Activated CD8-positive, alpha-beta memory T cell treated with anti-CD3 and anti-CD28 coated beads for 48 hours (primary cell): ENCODE measurements at places on chromosomes 1 and 21.

GRCh38 chr1:110196917-110197765 lies 13.0 kb upstream of the KCNC4 start:
- no peak for DNase-seq

GRCh38 chr1:42847721-42848460 lies 1.5 kb downstream of the ZNF691 start:
- DNase-seq, result no peak

DNA sequence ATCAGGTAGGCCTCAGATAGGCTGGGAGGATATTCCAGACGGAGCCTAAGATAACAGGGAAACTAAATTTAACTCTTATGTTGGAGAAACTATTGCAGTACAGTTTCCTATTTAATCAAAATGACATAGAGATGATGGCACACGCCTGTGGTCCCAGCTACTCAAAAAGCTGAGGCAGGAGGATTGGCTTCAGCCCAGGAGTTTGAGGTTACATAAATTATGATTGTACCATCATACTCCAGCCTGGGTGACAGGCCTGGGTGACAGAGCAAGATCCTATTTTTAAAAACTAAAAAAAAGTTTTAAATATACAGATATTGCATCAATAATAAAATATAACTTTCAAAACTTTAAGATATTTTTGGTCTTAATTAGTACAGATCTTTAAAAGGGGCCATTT lies 25.2 kb upstream of the TAL1 start:
- DNase-seq, result no peak

DNA sequence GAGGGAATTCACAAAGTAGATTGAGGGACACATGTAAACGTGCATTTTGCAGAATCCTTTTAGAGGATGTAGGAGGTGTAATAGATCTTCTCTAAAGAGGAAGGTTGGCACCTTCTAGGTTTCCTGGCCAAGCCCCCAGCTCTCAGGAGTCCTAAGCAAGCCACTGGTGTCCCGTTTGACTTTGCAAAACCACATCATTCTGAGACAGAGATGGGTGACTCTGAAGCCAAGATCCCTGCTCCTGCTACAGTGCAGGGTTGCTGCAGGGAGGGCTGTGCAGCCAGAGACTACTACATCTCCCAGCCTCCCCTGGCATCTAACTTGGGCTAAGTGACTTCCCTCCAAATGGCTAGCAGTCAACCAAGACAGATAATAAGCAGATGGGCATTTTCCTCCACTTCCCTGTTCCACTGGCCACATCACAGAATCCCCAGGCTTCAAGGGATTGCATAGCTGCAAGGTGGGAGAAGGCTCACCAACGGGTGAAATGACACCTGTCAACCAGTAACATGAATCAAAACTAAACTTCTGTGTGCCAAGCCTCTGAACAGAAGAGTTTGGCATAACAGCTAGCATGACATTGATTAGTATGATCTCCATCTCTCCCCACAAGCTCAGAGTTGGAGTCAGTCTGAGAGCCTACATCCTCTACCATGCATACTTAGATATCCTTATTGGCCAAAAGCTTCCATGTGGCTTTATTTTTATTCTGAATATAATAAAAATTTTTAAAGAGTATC lies 129.6 kb upstream of the COA6 start:
- no peak for DNase-seq

DNA sequence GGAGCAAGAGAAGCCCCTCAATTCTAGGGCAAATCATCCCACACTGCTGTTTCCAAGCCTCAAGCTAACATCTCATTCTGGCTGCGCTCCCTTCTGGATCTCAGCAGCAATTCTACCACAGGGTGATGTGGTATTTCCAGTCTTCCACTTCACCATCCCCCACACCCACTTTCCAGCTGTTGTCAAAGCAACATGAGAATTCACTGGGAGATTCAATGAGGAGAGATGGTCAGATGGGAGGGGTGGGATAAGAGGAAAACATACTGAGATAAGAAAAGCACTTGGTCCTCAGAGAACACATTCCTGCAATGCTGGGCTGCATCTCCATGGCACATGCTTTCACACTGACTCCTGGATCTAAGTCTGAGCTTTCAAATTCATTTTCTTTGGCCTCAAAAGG lies 47.3 kb upstream of the LRRC52 start:
- DNase-seq, result no peak

DNA sequence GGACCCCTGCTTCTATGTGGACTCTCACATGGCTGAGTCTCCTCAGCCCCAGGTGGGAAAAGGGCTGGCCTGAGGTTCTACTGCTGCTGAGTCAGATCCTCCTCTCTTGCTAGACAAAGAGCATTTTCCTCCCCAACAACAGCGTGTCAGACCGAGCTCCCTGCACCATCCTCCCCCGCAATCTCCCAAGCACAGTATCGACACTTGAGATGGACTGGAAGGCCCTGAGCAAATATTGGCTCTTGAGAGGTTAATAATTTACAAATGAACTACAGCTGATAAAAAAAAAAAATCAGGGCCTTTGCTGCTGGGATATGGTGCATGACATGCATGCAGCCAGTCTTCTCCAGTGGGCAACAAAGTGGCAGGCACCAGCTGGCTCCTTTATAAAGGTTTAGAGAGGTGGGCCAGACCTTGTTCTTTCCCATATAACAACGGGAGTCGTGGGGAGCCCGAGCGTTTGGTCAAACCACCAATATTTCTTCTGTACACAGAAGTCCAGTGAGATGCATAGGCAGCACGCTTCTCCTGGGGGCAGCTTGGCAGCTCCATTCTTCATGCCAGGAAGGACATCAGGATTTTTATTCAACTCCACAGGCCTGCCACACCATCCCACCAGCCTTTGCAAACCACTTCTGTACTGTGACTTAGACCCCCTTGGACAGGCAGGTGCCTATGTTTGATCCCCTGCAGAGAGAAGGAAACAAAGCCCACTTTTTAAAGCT lies 55.4 kb upstream of the CAMK1G start:
- DNase-seq, result no peak

DNA sequence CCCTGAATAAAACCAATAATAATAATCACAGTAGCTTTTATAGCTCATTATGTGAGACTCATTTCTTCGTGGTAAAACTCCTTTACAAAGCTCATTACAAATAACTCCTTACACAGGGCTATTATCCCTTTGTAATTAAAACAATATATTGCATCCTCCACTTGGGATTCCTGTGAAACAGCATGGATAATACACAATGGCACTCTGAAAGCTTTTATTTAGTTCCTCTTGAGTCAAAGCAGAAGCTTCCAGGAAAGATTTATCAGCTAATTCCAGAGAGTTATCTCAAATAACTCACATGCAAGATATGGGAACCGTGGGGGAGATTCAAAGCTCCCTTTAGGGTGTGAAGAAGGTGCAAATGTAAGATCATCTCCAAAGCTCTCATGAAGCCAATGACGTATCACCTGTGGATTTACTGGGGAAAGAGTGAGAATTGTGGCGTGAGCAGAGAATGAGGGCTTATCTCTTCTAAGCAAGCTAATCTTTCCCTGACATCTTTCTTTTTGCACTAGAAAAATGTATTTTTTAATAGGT lies 60.4 kb upstream of the GJA5 start:
- DNase-seq, result no peak

DNA sequence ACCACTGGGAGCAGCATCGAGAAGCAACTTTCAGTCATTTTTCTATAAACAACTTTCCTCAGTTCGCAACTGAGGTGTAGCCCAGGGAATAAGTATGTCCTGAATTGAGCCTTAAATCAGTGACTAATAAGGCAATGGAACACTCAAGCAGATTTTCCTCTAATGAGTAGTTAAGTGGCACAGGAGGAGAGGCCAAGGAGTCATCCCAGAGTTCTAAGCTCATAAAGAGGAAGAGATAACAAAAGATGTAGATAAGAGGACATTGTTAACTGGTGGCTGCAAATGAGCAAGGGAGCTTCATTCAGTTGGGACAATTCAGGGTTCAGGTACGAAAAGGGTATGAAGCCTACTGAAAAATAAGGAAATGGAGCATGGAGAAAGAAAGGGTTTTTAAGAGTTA lies 64.5 kb downstream of the LRRC40 start:
- no peak for DNase-seq

DNA sequence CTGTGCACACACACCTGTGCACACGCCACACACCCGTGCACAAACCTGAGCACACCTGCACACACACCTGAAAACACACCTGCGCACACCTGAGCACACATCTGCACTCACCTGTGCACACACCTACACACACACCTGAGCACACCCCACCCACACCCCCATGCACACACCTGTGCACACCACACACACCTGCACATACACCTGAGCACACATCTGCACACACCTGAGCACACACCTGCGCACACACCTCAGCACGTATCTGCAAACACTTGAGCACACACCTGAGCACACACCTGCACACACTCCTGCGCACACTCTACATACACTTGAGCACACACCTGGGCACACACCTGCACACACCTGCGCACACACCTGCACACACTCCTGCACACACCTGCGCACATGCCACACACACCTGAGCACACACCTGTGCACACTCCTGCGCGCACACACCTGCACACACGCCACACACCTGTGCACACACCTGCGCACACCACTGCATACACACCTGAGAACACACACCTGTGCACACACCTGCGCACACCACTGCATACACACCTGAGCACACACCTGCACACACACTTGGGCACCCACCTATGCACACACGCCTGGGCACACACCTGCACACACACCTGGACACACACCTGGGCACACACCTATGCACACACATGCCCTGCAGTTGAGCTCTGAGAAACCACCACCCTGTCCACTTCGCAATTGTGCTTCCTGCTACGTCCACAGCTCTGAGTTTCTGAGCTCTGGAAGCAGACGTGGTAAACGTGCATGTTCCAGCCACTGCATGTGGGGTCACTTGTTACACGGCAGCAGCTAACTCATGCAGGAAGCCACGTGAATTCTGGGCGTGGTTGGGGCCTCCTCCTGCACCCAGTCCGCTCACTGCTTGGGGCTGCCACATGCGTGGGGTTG lies 8.0 kb upstream of the C1orf159 start:
- no peak for DNase-seq

GRCh38 chr1:12097321-12097720 lies 34.2 kb downstream of the TNFRSF8 start:
- DNase-seq, result no peak

DNA sequence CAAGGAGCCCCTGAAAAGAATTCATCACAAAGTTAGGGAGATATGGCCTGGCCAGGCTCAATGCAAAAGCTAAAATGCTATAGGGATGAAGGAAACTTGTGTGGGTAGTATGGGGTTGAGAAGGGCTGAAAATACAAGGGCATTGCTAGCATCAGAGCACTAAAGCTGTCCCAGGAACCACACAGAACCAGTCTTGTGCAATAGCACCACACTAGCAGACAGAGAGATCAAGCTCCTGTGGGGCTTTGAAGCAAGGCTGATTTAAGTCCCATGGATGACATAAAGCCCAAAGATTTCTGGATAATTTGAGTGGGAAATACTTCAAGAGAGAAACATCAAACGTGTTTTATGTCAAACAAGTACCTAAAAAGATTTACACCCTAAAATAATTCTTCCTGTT lies 97.1 kb downstream of the VAV3 start:
- no peak for DNase-seq

DNA sequence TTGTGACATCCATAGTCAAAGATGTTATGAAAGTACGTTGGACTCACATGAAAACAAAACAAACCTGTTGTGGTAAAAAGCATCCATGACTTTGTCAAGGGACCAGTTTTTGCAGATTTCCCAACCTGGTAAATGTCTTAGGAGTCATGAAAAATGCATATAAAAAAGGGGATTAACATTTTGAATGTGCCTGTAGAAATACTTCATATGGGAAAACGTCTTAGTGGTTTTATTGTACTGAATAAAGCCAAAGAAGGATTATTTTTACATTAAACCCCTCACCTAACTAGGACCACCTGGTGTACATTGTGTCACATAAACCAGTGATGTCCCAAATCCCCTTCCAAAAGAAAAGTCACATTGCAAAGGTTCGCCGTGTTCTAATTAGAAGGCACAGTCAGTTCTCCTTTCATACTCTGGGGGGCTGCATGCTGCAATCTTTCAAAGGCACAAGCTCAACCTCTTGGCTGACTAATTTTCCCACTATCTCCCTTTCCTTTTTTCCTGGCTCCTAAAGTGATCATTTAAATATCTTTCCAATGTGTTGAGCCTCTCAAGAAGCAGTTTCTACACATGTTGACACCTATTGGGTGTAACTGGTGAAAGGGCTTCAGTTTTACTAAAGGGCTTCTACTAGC lies 119.8 kb upstream of the SPAG17 start:
- DNase-seq, result no peak

DNA sequence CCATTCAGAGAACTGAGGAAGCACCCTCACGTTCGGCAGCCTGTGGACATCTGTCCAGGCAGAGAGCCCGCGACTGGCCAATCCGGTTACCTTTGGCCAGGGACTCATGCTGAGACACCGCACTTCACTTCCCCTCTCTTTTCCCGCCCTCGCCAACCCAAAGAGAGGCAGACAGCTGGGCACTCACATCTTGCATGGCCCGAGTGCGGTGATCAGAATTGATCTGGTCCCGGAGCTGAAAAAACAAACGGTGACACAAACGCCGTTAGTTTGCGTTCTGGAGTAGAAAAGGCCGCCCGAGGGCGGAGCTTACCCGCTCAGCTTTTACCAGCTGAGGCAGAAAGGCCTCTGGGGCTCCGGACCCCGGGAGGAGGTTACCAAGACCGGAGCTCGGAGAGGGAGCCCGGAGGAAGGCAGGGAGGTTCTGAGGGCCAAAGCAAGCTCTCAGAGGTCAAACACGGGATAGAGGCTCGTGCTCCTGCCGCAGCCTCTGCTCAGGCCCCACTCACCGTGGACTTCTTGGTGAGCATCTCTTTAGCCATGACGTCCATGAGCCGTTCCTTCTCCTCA lies 376 bp downstream of the SF3A3 start:
- DNase-seq, result no peak

DNA sequence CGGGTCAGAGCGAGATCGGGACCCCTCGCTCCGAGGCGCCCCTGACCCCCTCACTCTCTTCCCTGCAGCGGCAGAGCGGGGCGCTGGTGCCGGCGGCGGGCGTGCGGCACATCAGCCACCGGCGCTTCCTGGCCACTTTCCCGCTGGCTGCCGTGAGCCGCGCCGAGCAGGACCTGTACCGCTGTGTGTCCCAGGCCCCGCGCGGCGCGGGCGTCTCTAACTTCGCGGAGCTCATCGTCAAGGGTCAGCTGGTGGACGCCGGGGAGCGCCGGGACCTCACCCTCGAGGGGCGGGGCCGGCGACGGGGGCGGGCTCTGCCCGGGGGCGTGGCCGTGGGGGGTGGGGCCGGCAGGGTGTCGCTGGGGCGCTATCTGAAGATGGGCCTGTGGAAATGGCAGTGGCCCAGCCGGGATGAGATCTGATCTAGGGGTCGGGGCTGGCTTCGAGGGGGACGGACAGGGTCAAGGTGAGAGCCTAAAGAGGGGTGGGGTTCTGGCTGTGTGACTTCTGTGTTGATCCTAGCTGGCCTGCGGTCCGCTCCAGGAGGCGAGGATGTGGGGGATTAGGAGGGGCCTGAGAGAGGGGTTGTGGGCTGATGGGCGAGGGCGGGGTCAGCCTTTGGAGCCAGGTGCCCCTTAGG lies 23.6 kb downstream of the PTPRU start:
- DNase-seq, result no peak

- no peak for DNase-seq
Measured at GRCh38 chr1:109482791-109483671, 674 bp upstream of the ATXN7L2 start.
